ENCODE measurements at places on chromosomes 2 and 18. TPM values are rescaled to one million over a fixed set of nuclear protein-coding genes. Genes with fewer than 3 reads are reported as not detected.
A peak's percentile ranks its signal among the peaks of the same experiment; 100 is the strongest.

- DNase-seq = no peak
Observed at GRCh38 chr2:138433995-138434951, 67.3 kb upstream of the SPOPL start.

DNA sequence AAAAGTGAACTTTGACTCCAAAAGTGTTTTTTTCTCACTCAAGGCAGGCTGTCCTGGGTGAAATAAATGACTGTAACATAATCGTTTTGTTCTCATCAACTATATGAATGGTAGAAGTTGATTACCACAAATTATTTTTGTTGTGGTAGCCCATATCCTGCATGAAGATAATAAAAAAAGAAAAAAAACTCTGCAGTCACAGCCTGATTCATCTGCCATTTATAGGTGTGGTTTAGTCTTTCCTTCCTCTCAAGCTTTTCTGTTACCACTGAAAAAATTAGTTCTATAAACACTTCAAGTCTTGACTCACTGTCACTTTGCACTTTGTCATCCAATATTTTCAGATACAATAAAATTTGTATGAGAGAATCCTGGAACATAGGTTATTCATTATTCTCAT, 522.0 kb downstream of the PLCL1 start:
- peak; percentile 39 for DNase-seq

DNA sequence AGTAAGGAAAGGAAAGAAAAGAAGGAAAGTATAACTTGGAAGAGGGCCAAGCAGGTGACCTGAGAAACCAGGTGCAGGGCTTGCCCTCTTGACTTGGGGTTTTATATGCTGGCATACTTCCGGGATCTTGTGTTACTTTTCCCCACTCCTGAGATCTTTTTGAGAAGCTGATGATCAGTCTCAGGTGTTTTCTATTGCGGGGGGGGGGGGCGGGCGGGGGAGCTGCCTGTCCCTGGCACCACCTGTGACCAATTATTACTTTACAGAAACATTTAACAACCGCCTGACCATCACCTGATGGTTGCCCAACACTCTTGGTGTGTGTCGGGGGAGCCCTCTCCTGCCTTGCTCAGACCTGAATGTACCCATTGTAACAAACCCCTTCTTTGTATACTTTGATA, 6.9 kb upstream of the CASP10 start:
- no peak for DNase-seq

DNA sequence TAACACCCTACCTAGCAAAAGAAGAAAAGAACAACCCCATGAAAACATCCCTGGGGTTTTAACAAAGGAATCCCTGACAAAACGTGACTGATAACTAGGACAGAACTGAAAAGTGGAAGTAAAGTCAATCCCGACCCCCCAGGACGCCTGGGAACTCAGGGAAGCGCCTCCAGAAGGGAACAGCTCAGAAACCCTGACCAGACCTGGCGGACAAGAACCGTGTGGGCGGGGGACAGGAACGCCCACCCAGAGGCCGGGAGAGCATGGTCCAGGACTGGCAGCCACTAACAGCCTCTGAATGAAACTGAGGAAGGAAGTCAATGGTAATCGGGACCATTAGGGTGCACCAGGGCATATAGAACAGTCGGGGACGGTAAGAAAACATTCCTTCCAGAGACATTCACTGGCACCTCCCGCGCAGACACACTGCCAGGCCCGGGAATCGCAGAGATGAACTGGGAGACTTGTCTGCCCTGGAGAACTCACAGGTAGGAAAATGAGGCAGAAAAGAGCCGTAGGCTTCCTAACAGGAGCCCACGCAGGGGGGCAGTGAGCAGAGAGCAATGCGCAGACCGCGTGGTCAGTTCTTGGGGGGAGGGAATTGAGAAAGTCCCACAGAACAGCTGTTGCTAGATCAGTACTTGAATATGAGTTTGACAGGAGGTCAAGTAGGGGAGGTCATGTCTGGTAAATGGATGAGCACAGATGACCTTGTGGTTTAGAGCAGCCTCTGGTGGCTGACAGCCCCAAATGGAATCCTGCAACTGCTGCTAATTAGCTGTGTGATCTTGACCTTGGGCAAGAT, 1.3 kb upstream of the TBC1D8 start:
- peak; percentile 59 for DNase-seq

DNA sequence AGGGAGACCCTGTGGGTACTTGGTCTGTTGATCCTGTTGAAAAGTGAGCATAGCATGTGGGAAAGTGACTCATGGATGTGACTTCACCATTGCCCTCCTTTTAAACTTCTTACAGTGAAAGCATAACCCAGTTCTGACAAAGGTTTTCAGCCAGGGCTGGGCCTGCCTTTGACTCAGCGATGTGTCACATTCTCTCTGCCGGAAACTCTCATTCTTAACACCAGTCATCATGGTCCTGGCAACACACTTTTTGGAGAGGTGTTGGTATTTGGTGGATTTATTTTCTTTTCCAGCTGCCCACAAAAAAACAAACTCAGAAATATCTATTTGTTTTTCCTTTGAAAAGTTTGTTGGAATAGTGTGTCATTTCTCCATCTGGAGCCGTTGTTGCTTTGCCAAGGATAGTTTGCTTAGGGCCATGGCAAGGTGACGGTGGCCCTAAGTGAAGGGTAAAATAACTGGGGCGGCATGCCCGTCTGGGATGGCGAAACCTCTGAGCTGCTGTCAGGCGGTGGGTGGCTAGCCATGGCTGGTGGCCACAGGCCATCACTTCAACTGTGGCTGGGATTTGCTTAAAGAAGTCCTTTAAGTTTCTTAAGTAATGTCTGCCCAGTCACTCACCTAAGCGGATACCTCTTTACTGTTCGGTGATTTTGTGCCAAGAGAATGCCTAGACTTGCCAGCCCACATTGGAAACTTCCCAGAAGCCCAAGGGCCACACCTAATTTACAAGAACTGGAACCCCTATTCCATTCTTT, 123.3 kb downstream of the LTBP1 start:
- peak; percentile 99 for DNase-seq

DNA sequence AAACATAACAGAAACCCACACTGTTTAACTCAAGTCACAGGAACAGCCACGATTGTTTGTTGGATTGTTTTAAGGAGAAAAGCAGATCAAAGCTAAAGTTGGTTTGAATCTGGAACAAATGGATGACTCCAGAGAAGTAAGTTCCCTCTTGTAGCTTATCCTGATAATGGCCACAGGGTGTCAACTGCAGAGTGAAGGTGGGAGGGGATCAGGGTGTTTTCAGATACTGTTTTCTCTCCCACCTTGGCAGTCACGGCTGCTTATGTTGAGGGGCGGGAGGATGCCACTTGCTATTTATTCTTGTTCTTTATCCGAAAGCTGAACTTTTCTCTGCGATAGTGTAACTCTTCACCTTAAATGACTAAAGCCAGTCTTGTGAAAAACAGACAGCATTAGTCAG, 36.5 kb upstream of the INPP4A start:
- no peak for DNase-seq

- peak; percentile 14 for DNase-seq
Observed at GRCh38 chr18:8871489-8871888, 166.1 kb downstream of the MTCL1 start.

DLX1 gene
- total RNA-seq = 7.4 TPM

DCDC2C gene
- total RNA-seq = not detected

Data from Daoy (cell line).